ENCODE measurements at places on chromosomes 5 and 9. TPM values are rescaled to one million over a fixed set of nuclear protein-coding genes. Genes with fewer than 3 reads are reported as not detected.

Gene SPINK7
- total RNA-seq, result not detected

DNA sequence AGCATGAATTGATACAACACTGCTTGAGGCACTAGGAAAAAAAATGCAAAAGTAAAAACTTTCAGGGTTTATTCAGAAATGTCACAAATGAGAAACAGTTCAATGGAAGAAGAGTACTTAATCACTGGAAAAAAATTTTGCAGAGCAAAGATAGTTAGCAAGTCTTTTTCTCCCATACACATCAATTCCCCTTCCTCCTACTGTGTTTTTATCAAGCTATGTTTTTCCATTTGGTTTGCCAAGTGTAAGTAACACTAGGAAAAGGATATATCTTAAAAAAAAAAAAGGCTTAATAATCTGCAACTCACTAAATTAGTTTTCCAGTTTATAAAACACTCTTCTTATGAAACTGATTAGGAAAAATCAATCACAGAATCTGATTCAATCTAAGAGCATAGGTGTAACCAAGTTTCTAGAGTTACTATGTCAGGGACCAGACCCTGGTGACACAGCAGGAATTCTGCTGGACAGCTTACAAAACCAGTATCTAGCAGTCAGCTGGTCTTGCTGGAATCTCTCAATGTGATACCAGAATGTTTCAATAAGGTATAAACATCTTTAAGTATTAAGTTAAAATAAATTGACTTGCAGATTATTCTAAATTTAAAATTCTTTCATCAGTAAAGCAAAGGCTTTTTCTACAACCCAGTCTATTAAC, 34.7 kb downstream of the RNF145 start:
- H3K36me3 ChIP-seq, result no peaks in the 10 kb centered on the region
- no peak overlapping the region for H3K27ac ChIP-seq
- H3K27me3 ChIP-seq, result no peaks in the 10 kb centered on the region
- DNase-seq, result no peak
- H3K4me3 ChIP-seq, result no peak overlapping the region

DNA sequence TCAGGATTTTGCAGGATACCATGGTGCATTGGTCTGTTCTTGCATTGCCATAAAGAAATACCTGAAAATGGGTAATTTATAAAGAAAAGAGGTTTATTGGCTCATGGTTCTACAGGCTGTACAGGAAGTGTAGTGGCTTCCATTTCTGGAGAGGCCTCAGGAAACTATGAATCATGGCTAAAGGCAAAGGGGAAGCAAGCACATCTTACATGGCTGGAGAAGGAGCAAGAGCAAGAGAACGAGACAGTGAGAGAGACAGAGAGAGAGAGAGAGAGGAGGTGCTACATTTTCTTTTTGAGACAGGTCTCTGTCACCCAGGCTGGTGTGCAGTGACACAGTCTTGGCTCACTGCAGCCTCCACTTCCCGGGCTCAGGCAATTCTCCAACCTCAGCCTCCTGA, 43.9 kb downstream of the P4HA2 start:
- DNase-seq, result no peak
- H3K4me3 ChIP-seq, result no peak overlapping the region
- no peaks in the 10 kb centered on the region for H3K27me3 ChIP-seq
- H3K27ac ChIP-seq, result no peak overlapping the region

- DNase-seq, result no peak
- no peak overlapping the region for H3K27ac ChIP-seq
- no peak overlapping the region for H3K4me3 ChIP-seq
- H3K36me3 ChIP-seq, result no peaks in the 10 kb centered on the region
These were observed 163.8 kb downstream of the GADD45G start for GRCh38 chr9:89768650-89769071.

Gene ANKRD20A1
- total RNA-seq, result 0.83 TPM

DNA sequence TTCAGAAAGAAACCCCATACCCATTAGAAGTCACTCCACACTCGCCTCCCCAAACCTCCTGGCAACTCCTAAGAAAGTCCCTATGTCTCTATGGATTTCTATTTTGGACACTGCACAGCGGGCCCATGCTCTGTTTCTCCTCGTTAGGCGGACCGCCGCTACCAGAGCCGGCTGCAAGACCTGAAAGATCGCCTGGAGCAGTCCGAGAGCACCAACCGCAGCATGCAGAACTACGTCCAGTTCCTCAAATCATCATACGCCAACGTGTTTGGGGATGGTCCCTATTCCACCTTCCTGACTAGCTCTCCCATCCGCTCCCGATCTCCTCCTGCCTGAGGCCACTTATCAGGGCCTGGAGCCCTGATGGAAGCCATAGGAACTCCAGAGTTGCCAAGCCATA, 4.6 kb upstream of the GLE1 start:
- no peak for DNase-seq
- no peak overlapping the region for H3K27ac ChIP-seq
- no peaks in the 10 kb centered on the region for H3K27me3 ChIP-seq
- peaks cover 10% of the 10 kb centered on the region for H3K4me1 ChIP-seq

Gene EGFLAM
- 6.6 TPM for total RNA-seq

Gene FAT2
- not detected for total RNA-seq

Gene PTGR1
- 18.5 TPM for total RNA-seq

DNA sequence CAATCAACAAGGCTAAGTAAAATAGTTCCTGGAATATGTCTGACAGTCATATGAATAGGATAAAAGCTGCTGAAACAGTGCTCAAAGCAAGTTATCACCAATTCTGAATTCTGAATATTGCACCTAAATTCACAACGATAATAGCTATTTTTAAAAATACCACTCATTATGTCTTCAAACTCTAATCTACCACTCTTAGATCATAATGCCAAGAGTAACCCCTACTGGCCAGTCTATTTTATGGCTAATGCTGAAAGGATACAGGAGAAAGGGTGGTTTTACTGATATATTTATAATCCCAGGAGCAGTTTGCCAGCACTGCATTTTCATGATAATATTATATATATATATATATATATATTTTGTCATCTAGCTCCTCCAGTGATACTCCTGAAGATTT, 232.8 kb downstream of the PDE4D start:
- peaks cover 27% of the 10 kb centered on the region for H3K4me1 ChIP-seq
- H3K4me3 ChIP-seq, result no peak overlapping the region
- no peaks in the 10 kb centered on the region for H3K27me3 ChIP-seq
- H3K36me3 ChIP-seq, result no peaks in the 10 kb centered on the region
- H3K27ac ChIP-seq, result no peak overlapping the region

Gene TERT
- total RNA-seq, result not detected

Data from esophagus muscularis mucosa (tissue), 4 donors.